ENCODE measurements at places on chromosomes 3 and 15.

DNA sequence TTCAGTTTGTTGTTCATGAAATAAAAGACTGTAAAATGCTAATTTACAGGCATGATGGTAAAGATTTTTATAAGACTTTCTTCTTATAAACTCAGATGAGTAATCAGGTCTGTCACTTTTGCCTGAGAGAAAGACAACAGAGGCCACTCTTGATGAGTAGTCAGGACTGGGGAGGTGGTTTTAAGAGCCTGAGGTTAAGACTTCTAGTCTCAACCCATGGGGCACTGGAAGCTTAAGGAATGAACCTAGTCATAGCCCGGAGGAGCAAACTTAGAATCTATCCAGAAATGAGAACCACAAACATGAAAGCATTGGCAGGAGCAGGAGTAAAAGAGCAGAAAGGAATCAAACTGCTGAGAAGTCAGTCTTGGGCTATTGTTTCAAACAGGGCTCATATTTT is 846.3 kb upstream of the ARPP21 start:
- DNase-seq = no peak

- no peak for DNase-seq
These were observed 11.3 kb upstream of the OXSR1 start for GRCh38 chr3:38154033-38154494.

GRCh38 chr15:27061739-27062138 is 90.8 kb downstream of the GABRG3 start:
- DNase-seq = no peak

DNA sequence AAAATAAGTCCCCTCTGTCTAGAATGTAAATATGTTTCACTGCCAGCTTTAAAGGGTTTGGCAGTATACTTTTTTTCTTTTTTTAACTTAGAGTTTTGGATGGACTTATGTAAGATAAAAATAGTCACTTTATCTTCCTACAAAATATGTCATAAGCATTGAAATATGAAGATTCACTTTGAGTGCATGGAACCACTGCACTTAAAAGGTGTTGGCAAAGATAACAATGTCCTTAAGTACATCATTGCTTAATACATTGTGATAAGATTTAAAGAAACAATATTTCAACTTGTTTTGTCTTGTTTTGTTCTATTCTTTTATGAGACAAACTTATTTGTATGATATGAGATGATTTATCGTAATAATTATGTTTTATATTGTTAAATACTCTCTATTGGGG is 66.3 kb upstream of the NAALADL2 start:
- DNase-seq = no peak

DNA sequence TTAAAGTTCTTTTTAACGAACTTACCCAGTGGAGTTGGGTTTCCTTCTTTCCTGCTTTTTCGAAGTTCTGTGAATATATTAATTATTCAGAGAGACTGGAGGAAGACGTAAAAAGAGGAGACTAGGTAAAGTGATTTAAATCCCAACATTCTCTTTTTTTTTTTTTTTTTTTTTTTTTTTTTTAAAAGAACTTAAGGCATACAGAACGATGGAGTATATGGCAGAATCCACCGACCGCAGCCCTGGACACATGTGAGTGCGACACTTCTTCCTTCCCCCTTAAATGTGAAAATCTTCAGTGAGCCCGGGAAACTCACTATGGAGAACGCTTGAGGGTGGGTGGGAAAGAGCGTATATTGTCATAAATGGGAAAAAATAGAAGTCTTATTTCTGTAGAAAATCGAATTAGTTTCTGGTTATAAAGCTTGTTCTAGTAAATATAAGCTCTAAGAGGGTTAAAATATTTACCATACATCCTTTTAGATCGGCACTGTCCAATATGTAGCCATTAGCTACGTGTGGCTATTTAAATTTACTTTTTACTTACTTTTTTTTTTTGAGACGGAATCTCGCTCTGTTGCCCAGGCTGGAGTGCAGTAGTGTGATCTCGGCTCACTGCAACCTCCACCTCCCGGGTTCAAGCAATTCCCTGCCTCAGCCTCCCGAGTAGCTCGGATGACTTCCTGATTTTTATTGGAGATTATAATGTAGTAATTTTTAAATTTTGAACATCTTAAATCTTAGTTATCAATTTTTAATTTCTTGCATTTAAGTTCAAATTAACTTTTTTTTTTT is 892 bp downstream of the NMD3 start:
- DNase-seq = peak; percentile 20
